Vagina (tissue), 2 donors: ENCODE measurements at places on chromosomes 3 and 15. TPM values are rescaled to one million over a fixed set of nuclear protein-coding genes. Genes with fewer than 3 reads are reported as not detected.

The SCN11A gene
- total RNA-seq, result not detected

The GOLGA6L9 gene
- total RNA-seq, result 9.3 TPM

The LRRN1 gene
- 1.7 TPM for total RNA-seq

The SYNPR gene
- total RNA-seq, result not detected

The MYO5A gene
- 31.2 TPM for total RNA-seq

The PLA1A gene
- 1.7 TPM for total RNA-seq

The CCRL2 gene
- not detected for total RNA-seq

The GNAT1 gene
- not detected for total RNA-seq

The ACP3 gene
- total RNA-seq, result 12.3 TPM

The TTC21A gene
- total RNA-seq, result 8.8 TPM

The ZNF662 gene
- total RNA-seq, result 6.6 TPM

The XCR1 gene
- total RNA-seq, result not detected

The CRABP1 gene
- not detected for total RNA-seq

The TTLL13 gene
- not detected for total RNA-seq

The ASB14 gene
- total RNA-seq, result not detected

The IQCH gene
- total RNA-seq, result 1.5 TPM

The POTEB gene
- total RNA-seq, result not detected

The REC114 gene
- not detected for total RNA-seq

The EXD1 gene
- total RNA-seq, result not detected

The PXK gene
- 59.9 TPM for total RNA-seq

The CCDC54 gene
- not detected for total RNA-seq

The UNC13C gene
- not detected for total RNA-seq

The LRRC3B gene
- total RNA-seq, result 0.74 TPM

The FGF7 gene
- total RNA-seq, result 137 TPM

The GABRR3 gene
- not detected for total RNA-seq

The PLSCR2 gene
- total RNA-seq, result not detected

The MCCC1 gene
- 47.4 TPM for total RNA-seq

The RTP1 gene
- total RNA-seq, result not detected

The THSD4 gene
- 66.8 TPM for total RNA-seq

The AHSG gene
- not detected for total RNA-seq

The PRSS50 gene
- not detected for total RNA-seq

The TMEM212 gene
- total RNA-seq, result not detected

The ROPN1 gene
- not detected for total RNA-seq

The MAGEL2 gene
- 2.0 TPM for total RNA-seq

The SAMMSON gene
- not detected for total RNA-seq

The C3orf22 gene
- not detected for total RNA-seq

The COL8A1 gene
- total RNA-seq, result 23.1 TPM

The AGBL1 gene
- not detected for total RNA-seq

The RPS27L gene
- 74.6 TPM for total RNA-seq

The EFHB gene
- total RNA-seq, result 0.49 TPM

The TYRO3 gene
- 13.3 TPM for total RNA-seq

The COMMD2 gene
- 18.9 TPM for total RNA-seq

The SIDT1 gene
- 44.0 TPM for total RNA-seq

The MUC4 gene
- total RNA-seq, result 36.1 TPM

The DPPA2 gene
- total RNA-seq, result not detected

The NMNAT3 gene
- total RNA-seq, result 17.4 TPM

The UQCC5 gene
- 1.2 TPM for total RNA-seq
